NCI-H2081 treated with DMSO at 0.1 percent for 48 hours (cell line): ENCODE measurements at places on chromosomes 6 and 20.
A peak's percentile ranks its signal among the peaks of the same experiment; 100 is the strongest.

DNA sequence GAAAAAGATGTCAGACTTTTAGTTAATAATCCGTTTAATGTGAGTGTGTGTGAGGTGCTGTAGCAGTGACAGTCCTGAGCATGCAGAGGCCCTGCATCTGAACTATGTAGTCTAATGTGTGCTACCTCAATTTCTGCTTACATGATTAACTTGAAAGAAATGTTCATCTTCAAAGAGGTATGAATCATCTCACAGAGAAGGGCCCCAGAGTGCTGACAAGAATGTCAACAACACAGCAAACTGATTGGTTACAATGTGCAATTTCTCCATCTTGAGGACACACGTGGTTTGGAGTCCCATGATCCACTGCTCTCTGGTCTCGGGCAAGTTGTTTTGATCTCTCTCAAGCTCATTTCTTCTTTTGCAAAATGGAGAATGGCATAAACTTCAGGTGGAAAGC is 61.7 kb upstream of the EMILIN3 start:
- no peak for DNase-seq

DNA sequence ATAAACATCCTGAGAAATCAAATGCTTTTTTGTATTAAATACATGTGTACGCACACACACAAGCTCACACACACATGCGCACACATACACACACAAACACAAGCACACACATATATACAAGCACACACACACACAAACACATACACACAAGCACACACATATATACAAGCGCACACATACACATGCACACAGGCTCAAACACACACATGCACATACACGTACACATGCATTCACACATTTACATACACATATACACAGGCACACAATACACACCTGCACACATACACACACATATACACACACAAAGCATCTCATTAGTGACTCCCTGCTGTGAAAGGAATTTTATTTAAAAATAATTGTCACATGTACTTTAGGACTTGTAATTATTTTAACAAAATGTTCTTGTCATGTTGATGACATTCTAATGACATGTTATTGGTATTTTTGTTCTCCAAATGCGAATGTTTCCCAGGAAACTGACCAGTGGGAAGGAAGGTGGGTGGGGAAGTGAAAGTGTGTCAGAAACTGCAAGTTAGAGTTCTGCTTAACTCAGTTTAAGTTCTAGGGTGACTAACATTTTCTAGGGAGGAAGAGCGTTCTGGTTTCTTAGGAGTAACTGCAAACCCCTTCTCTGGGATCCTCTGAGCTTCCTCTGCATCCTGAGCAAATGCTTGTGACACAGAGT is 113.9 kb upstream of the ZNF217 start:
- no peak for DNase-seq

- no peak for DNase-seq
Measured at GRCh38 chr6:164531736-164532135, 777.7 kb downstream of the C6orf118 start.

DNA sequence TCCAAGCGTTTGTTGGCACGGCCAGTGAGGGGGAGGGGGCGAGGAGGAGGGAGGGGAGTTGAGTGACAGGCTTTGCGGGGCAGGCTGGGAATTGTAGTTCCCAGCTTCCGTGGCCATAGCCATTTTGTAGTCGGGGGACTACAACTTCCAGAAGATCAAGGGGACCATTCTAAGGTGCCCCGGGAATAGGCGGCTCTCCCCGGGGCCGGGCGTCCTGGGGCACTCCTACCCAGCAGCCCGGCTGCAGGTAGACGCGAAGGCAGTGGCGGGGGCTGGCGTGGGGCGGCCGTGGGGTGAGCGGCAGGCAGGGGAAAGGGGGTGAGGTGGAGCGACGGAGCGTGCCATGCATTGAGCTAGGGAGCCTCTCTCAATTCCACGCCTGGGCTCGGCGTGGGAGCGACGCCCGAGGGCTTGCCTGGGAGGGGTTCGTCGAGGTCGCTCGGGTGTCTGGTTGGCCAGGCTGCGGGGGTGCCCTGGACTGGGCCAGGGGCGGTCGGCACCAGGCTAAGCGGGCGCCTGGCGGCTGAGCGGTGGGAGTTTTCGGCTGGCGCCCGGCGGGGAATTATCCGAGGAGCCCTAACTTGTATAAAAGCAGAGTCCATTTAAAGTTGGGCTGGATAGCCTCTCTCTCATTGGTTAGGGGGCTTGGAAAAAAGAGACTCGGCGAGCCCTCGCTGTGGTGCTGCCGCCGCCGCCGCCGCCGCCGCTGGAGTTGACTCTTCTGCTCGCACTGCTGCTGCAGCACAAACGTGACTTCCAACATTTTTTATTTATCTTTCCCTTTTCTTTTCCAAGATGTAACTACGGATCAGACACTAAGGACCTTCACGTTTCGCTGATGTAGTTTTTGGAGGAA is at the start of gene JARID2:
Gene JARID2, plus strand, starts transcription at position 709 of the 856 bp plus-strand sequence. CDS start 471 bp downstream, outside the sequence.
- peak; percentile 84 for DNase-seq

DNA sequence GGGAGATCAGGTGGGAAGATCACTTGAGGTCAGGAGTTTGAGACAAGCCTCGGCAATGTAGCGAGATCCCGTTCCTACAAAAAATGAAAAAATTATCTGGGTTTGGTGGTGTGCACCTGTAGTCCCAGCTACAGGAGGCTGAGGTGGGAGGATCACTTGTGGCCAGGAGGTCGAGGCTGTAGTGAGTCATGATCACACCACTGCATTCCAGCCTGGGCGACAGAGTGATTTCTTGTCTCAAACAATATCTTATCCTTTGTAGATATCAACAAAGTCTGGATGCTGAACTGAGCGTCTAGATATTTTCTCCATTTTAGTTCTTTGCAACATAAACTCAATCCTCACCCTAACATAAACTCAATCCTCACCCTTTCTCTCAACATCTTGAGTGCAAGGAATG is 197.6 kb downstream of the DTNBP1 start:
- no peak for DNase-seq

DNA sequence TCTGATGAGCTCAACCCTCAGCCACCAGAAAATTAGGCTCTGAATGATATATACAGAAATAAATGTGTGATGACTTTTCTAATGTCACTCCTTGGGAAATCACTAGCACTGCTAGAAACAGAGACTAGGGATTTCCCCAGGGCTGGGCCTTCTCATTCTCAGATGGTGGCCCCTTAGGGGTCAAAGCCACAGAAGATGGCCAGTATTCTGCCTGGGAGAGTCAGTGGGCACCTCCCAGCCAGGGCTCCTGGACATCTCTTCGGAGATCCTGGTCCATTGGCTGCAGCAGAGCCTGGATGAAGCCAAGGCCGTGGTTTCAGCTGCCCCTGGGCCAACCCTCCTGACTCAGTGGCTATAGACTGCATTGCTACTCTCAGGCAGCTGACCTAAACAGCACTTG is 276.9 kb upstream of the SUPT3H start:
- no peak for DNase-seq

GRCh38 chr6:110387986-110388385 is 27.4 kb downstream of the DDO start:
- DNase-seq, result no peak

- no peak for DNase-seq
Measured at GRCh38 chr6:85660181-85660611, 17.5 kb upstream of the SYNCRIP start.

GRCh38 chr6:138844192-138844591 is 48.3 kb downstream of the ECT2L start:
- peak; percentile 71 for DNase-seq

GRCh38 chr6:91142154-91142553 is 555.3 kb upstream of the MAP3K7 start:
- DNase-seq, result no peak

DNA sequence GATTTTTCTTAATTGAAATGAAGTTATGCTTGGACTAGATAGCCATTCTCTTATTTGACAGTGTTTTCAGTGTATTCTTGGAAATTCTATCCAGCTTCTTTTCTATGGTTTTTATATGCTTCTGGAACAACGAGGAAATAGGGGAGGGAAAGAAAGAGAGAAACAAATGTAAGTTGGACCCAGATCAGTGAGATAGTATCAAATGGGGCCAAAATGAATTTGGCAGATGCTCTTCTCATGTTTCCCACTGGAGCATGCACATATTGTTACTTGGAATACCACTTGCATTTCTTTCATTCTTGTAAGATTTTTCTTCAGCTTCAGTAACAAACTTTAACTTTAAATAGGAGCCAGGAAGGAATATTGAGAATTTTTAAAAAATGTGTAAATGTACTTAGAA is 312.3 kb downstream of the PRL start:
- DNase-seq, result no peak

DNA sequence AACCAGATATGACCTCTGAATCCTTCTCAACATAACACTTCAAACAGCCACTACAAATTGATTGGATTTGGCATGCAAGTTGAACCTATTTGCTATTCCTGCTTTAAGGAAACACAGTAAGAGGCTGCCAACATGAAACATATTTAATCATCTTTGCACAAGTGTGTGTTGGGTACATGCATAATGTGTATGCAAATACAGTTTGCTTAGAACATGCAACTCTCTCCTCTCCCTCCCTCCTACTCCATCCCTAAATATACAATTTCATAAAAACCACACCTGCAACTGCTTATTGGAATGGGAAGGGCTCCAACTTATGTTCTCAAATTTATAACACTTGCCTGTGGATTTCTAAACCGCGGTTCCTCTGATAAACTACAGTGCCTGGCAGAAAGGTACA is 71.5 kb downstream of the CD83 start:
- DNase-seq, result no peak
